Left kidney (tissue), 8 donors: ENCODE measurements at places on chromosomes 7 and 10.
A peak's percentile ranks its signal among the peaks of the same experiment; 100 is the strongest.

DNA sequence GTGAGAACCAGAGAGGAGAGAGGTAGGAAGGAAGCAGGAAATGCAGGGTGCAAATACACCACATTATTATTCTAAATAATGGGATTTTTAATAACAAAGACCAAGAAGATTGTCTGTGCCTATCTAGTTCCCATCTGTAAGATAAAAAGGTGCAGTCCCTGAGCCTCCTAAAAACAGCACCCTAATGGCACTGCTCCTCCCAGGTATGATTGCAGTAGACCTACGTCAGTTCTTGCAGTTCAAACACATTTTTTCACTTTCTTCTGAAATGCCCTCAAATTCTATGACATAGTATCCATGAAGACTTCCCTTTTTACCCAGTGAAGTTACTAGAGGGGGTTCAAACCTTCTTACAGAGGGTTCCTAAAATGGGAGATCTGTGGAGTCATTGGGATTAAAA, 70.6 kb downstream of the FIGNL1 start:
- DNase-seq, result no peak

- no peak for DNase-seq
Measured at GRCh38 chr7:157573244-157573643, 236.4 kb downstream of the DNAJB6 start.

DNA sequence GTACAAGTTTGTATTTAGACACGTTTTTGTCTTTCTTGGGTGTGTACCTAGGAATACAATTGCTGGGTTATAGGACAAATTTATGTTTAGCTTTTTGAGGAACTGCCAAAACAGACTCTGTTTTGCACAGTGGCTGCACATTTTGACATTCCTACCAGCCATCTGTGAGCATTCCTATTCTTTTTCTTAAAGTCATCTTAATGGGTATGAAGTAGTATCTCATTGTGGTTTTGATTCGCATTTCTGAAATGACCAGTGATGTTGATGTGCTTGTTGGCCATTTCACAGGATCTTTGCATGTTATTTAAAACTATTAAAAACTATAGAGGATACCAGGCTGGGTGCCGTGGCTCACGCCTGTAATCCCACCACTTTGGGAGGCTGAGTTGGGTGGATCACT, 32.6 kb upstream of the IL15RA start:
- DNase-seq, result no peak

DNA sequence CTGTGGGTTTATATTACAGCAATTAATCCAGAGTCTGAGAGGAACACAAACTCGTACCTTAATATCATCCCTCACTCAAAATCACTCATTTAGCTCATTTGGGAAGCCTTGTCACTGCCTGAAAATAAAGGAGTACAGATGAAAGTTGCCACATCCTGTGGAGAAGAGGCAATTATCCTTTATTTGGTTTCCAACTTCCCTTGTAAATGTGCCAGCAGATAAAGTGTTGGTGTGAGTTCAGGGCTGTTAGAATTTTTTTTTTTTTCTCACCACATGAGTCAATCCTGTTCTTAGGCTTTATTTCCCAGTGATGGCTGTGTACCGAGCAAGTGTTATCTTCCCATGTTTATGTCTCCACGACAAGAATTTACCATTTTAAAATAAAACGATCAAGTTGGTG, 99.0 kb upstream of the SMIM30 start:
- DNase-seq, result no peak

- DNase-seq, result no peak
Measured at GRCh38 chr10:122853665-122854313, 8.1 kb upstream of the CUZD1 start.

DNA sequence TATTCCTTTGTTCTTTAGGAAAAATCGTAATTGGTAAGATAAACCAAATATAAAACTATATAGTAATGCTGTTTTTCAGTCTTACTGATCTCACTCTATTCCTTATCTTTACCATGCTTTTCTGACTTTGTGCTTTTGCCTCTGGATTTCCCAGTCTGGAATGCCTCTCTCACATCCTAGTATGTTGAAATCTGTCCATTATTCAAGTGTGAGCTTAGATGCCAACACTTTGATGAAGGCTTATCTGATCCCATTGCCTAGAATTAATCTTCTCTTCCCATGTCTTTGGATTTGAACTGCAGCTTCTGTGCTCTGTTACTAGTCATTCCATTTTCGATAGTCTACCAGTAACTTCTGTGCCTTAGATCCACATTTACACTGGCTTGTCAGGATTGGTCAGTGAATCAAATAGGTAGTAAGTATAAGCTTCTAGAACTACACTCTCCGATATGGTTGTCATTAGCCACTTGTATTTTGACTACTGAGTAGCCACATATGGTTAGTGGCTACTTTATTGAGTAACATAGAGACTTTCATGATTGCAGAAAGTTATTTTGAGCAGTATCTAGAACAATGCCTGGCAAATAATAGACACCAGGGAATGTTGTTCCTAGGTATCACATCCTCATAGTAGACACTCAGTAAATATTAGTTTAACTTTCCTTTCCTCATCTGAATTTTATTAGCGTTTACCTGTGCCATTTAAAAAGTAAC, 92.9 kb downstream of the BMPR1A start:
- DNase-seq, result no peak

- no peak for DNase-seq
Measured at GRCh38 chr10:31739711-31740110, 188.9 kb downstream of the ARHGAP12 start.

DNA sequence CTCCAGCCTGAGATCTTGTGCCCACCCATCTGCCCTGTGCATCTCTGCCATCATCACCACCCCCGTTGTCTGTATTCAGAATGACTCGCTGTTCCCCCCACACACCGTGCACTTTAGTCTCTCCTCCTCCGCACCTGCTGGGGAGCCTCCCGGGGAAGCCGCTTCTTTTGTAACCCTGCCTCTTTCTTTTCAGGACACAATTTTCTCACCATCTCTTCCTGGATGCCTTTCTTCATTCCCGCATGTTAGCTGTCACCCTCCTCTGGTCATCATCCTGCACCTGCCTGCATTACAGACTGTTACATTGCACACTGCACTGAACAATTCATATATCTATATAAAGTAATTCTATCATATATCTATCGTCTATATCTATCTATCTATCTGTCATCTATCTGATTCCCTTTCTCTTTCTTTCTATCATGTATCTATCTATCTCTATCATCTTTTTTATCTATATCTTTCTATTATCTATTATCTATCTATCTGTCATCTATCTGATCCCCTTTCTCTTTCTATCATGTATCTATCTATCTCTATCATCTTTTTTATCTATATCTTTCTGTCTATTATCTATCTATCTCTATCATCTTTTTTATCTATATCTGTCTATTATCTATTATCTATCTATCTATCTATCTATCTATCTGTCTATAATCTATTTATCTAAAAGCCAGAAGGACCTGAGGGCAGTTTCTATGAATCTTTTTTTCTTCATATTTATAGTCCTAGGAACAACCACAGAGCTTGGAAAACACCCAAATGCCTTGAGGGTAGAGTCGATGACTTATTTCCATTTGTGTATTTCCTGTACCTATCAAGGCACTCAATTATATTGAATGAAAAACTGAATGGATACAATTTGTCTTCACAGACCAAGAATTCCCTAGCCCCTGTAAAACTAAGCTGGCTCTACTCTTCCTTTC, 642.5 kb downstream of the ACTR3B start:
- DNase-seq, result no peak

DNA sequence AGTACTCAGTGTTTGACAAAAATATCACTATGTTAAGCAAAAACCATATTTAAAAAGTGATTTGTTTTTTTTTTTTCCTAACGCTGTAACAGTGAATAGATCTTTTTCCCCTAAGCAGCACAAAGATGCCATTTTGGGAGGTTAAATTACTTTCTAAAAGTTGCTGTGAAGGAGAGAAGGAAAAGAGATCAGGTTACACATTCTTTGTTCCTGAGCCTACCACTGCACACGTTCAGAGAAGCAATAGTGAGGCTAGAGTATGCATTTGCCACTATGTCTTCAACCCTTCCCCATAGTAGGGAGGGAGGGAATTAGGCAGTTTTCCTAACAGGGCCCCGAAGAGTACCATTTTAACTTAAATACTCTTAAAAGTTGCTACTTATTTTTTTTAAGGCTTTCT, 38.9 kb downstream of the BMPR1A start:
- DNase-seq, result peak; percentile 80
